ENCODE measurements at places on chromosomes 2 and 18. TPM values are rescaled to one million over a fixed set of nuclear protein-coding genes. Genes with fewer than 3 reads are reported as not detected.

C2orf15 gene
- not detected for total RNA-seq

TUBA4B gene
- total RNA-seq: not detected

DYSF gene
- 23.0 TPM for total RNA-seq

BMP10 gene
- not detected for total RNA-seq

FAM237A gene
- not detected for total RNA-seq
